ENCODE measurements at places on chromosomes 5 and 9.

DNA sequence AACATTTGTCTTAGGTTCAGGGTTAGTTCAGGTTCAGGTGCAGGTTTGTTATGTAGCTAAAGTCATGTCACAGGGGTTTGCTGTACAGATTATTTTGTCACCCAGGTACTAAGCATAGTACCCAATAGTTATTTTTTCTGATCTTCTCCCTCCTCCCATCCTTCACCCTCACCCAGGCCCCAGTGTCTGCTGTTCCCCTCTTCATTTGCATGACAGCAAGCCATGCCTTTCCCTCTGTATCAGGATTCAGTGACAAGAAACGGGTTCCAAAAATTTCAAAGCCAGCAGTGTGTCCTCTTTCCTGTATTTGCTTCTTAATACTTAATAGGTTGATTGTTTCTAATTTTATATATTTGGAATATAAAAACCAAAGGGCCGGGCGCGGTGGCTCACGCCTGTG lies 330.8 kb upstream of the SGCD start:
- DNase-seq: no peak

DNA sequence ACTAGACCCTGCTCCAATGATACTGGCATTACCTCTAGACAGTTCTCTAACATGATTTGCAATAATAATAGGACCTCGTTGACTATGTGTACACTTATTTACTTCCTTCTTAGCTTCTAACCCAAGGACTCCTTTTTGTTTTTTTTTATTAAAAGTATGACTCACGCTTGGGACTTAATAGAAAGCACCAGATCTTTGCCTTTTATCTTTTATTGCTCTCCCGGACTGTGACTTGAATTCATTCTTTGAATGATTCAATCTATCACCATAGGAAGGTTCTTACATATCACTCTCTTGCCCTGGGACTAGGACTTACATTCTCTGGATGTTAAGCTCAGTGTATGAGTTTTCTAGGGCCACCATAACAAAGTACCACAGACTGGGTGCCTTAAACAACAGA lies 9.0 kb downstream of the C9 start:
- DNase-seq: no peak

- no peak for DNase-seq
Measured at GRCh38 chr5:156326718-156327259, at the start of gene SGCD. TSS of gene SGCD (plus strand) at chr5:156327164.

- no peak for DNase-seq
Measured at GRCh38 chr9:25129537-25129936, 548.7 kb downstream of the TUSC1 start.

DNA sequence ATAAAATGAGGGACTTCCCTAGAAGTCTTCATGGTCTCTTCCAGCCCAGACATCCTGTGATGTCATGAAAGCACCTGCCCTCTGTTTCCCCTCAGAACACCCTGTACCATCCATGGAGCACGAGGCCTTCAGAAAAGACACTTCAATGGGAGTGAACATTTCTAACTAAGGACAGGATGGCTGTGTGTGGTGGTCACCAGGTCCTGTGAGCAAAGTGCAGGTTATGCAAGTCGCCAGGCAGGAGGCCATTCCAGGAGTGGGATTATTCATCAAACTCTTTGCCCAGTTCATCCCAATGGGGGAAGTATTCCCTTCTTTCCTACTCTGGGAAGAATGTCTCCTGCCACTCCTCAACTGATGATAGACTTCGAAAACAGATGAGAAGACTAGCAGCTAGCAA lies 80.5 kb downstream of the SLC1A3 start:
- no peak for DNase-seq
